ENCODE measurements at places on chromosomes 3 and 15.

DNA sequence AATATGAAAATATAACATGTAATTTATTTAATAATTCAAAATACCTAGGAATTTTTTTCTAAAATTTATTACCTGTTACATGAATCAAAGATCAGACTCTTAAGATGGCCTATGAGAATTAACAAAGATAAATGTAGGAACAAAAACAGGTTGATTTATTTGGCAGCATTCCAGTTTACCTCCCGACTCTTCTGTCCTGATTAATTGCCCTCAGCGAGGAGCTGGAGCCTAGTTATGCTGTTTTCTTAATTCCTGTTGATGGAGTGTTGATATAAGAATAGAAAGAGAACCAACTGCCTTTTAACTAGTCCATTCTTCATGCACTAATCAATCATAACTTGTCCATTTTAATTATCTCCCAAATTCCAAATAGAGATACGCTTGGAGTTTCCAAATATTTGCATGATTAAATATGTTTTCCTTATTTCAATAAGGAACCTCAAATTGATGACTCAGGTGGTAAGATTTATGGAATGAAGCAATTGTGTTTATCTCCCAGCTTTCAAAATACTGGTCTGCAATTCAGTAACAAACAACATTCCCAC, 10.6 kb upstream of the CPB1 start:
- DNase-seq = no peak

GRCh38 chr15:39226169-39226937, 354.5 kb upstream of the THBS1 start:
- no peak for DNase-seq

- DNase-seq = no peak
Measured at GRCh38 chr15:31276596-31277298, 49.9 kb upstream of the KLF13 start.

GRCh38 chr15:60651101-60651500, 172.2 kb upstream of the ICE2 start:
- no peak for DNase-seq

- DNase-seq = peak; percentile 10
Measured at GRCh38 chr15:33190539-33190938, 4.0 kb downstream of the FMN1 start.

- no peak for DNase-seq
Measured at GRCh38 chr3:32946973-32947788, 4.3 kb upstream of the CCR4 start.

- DNase-seq = no peak
Measured at GRCh38 chr3:127634653-127635052, 5.7 kb downstream of the PODXL2 start.

DNA sequence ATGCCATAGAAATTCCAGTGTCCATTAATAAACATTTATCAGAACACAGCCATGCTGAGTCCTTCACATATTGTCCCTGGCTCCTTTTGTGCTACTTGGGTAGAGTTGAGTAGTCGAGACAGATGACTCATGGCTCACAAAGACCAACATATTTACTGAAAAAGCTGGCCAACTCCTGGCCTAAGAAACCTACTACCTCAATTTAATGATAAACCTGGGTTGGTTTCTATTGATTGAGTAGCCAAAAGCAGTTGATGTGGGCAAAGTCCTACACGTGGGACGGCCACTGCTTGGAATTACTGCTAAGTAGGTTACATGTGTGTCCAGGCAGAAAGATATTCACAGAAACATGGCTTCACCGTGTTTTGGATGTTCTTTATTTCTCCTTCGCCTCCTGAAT, 402.2 kb downstream of the NR2F2 start:
- no peak for DNase-seq

GRCh38 chr3:167798443-167798842, 62.9 kb downstream of the SERPINI1 start:
- no peak for DNase-seq

DNA sequence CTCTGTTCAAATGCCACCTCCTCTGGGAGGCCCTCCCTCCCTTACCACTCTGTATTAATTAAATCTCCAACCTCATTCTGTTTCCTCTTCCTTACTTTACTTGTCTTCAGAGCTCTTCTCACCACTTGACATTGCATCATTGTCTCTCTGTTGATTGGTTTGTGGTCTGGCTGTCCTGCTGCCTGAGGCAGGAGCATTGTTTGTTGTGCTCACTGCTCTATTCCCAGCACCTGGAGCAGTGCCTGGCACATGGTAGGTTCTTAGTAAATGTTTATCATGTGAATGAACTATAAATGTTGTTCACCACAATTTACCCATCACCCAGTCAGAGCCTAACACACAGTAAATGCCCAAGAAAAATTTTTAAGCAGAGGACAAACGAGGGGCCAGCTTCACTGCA, 6.7 kb upstream of the BFSP2 start:
- DNase-seq = no peak

DNA sequence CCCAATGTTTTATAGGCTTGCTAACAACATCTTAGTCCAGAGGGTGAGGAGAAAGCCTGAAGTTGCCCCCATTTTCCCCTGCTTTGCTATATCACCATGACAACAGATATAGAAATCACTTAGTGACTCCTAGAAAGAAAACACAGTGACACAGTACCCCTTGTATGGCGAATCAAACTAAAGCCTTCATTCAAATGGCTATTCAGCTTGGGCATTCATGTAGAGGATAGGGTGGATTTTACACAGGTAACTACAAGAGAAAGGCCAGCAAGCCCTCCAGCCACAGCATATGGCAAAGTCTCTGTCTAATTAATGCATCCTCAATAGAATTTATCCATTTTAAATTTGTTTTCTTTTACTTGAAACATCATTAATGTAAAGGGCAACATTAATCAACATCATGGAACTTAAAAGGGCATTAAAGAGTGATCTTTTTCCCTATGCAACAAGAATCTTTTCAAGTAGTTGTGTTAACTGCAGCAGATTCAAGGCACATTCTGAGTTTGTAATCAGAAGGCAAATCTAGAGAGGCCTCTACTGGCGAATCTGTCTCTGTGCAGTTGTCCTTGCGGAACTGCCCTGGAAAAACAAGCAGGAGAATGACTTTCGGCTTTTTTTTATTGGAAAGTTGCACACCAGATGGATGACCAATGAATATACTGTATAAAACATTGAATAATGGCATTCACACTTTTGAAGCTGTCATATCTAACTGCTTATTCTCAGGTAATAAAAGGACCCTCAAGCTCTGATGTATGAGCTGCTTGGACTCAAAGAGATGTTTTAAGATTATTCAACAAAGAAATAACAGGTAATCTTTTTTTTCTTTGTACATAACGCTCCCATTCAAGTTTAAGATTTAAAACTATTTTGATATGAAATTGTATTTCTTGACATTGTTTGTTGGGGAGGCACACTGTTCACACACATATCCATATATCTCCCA, 621.7 kb upstream of the AGTR1 start:
- no peak for DNase-seq

GRCh38 chr15:81060907-81061306, 60.2 kb downstream of the TLNRD1 start:
- DNase-seq = no peak

- DNase-seq = no peak
Measured at GRCh38 chr3:120457827-120458226, 7.0 kb upstream of the FSTL1 start.

DNA sequence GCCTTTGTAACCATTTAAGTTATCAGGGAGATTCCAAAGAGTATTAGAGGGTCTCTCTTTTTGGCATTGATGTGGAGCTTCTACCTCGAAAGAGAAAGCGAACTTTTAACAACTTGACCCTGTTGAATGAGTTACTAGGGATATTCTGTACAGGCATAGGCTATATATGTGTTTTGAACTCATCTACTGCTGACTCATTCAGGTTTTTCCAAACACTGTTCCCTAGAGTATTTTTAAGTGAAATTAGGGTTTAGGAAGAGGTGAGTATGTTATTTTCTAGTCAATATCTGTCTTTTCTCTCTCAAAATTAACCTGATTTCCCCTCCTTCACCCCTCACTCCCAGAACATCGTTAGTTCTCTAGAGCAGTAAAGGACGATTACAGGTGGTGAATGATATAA, 228.1 kb upstream of the C2CD4B start:
- DNase-seq = no peak

DNA sequence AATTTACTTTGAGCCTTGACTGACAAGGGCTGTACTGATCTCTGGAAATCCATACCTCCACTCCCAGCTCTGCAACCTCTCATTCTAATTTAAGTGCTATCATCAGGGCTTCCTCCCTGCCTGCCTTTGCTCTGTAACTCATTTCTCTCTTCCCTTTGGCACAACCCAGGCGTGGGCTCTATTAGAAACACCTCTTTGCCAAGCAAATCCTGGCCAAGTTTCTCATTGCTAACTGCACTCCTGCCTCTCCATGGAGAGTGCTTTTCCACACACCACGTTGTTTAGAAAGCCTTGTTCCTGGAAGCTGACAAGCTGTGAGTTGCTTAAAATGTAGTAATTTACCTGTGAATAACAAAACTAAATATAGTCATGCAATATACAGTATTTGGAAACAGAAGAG, 20.1 kb upstream of the FSTL1 start:
- no peak for DNase-seq

DNA sequence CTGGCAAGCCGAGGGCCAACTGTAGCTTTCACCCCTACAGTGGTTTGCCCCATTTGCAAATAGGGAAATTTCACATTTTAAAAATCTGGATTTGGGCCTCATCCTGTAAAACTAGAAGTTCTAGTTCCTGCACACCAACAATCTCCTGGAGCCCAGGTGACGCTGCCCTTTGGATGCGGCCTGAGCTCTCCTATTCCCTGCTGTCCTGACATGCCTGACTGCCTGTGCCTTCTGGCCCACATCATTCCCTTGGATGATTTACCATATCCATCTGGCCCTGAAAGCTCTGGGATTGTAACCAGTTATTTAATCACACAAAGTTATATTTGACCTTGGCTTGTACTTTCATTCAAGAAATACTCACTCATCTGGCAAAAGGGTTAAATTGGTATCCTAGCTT, 272.3 kb downstream of the ARRDC4 start:
- no peak for DNase-seq

- DNase-seq = no peak
Measured at GRCh38 chr15:90871716-90872485, 3.5 kb downstream of the FURIN start.

GRCh38 chr15:100333236-100333635, 8.5 kb downstream of the ADAMTS17 start:
- no peak for DNase-seq

DNA sequence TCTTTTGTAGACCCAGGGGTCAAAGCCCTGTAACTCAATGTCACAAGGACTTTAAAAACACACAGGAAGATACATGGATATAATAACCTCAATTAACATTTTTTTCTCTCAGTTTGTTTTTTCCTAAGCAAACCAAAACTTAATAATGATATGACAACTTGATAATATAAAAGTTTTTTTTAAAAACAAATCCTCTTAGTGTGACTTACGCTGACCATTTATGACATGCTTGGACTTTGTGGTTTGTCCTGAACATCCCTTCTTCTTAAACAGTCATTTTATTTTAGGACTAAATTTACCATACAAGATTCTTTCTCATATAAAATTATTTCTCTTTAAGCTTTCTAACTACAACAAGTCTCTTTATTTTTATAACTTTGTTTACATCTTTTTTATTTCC, 25.4 kb upstream of the FAM3D start:
- no peak for DNase-seq

GRCh38 chr3:55893045-55893664, 406.0 kb upstream of the WNT5A start:
- no peak for DNase-seq

DNA sequence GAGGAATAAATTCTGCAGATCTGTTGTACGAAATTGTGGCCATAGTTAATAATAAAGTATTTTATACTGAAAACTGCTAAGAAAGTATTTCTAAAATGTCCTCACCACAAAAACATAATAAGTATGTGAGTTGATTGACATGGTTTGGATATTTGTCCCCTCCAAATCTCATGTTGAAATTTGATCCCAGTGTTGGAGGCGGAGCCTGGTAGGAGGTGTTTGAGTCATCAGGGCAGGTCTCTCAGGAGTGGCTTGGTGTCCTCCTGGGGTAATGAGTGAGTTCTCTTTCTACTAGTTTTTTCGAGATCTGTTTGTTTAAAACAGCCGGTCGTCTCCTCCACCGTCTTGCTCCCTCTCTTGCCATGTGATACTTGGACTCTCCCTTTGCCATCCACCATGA, 424.1 kb upstream of the KCNMB2 start:
- no peak for DNase-seq

- DNase-seq = no peak
Measured at GRCh38 chr3:55634345-55634744, 147.2 kb upstream of the WNT5A start.

GRCh38 chr3:133535971-133536881, 37.3 kb upstream of the CDV3 start:
- no peak for DNase-seq

DNA sequence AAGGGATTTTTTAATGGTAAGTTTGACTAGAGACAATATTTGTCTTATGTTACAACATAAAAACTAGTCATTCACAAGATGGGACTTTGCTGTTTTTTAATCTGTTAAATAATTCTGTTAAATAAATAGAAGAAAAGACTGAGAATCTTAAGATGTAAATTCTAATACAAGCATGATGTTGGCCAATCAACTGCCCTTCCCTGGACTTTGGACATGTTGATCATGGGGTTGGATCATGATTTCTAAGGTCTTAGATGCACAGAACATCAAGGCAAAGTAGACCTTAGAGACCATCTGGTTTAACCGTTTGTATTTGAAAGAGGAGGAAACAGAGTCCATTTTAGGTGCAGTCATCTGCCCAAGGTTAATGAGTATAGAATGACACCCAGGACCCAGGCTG, 10.9 kb downstream of the MASP1 start:
- DNase-seq = no peak

GRCh38 chr3:190697901-190698300, 164.6 kb downstream of the GMNC start:
- no peak for DNase-seq

DNA sequence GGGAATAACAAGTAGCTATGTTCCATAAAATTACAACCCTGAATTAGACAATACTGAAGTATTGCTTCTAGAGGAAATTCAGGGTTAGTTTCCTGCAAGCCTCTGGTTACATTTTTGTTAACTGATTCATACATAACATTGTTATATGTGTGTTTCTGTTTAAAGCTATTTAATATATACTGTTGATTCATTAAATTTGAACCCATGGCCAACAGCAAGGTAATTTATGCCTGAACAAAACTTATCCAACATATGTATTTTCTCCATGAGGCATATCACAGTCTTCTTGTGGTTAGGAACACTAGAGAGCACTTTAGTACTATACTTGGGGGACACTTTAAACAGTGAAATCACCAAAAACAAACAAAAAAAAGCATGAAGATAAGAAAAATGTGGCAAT, 47.7 kb upstream of the PTX3 start:
- DNase-seq = no peak

- DNase-seq = peak; percentile 39
Measured at GRCh38 chr15:58545307-58546065, 113.7 kb downstream of the LIPC start.
